Aorta (tissue), 5 donors: ENCODE measurements at places on chromosomes 5 and 9.
A peak's percentile ranks its signal among the peaks of the same experiment; 100 is the strongest.

GRCh38 chr9:72292256-72292682 lies 72.7 kb downstream of the ZFAND5 start:
- no peak overlapping the region for H3K4me3 ChIP-seq
- no peaks in the 10 kb centered on the region for H3K27me3 ChIP-seq
- DNase-seq = no peak
- no peak overlapping the region for H3K27ac ChIP-seq
- no peaks in the 10 kb centered on the region for H3K36me3 ChIP-seq

GRCh38 chr5:142235870-142236672 lies 88.8 kb downstream of the SPRY4 start:
- H3K27me3 ChIP-seq = no peaks in the 10 kb centered on the region
- H3K4me1 ChIP-seq = no peaks in the 10 kb centered on the region

DNA sequence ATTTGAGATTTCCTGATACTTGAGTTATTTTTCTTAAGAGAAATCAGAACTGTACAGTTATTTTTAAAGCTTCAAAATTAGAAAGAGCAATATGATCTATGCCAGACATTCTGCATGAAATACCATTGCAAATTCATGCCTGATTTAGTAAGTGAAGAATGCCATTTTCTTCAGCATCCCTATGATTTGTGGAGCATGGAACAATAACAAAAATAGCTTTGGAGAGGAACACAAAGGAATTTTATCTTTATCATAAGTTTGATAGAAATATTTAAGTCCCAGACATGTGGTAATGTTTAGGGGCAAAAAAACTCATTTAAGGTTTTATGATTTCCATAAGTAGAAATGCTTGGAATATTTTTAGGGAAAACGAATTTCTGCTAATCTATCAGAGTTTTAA lies 1863.4 kb downstream of the EFNA5 start:
- no peaks in the 10 kb centered on the region for H3K27me3 ChIP-seq
- H3K4me3 ChIP-seq = no peak overlapping the region
- no peak overlapping the region for H3K27ac ChIP-seq
- DNase-seq = no peak
- no peaks in the 10 kb centered on the region for H3K4me1 ChIP-seq

DNA sequence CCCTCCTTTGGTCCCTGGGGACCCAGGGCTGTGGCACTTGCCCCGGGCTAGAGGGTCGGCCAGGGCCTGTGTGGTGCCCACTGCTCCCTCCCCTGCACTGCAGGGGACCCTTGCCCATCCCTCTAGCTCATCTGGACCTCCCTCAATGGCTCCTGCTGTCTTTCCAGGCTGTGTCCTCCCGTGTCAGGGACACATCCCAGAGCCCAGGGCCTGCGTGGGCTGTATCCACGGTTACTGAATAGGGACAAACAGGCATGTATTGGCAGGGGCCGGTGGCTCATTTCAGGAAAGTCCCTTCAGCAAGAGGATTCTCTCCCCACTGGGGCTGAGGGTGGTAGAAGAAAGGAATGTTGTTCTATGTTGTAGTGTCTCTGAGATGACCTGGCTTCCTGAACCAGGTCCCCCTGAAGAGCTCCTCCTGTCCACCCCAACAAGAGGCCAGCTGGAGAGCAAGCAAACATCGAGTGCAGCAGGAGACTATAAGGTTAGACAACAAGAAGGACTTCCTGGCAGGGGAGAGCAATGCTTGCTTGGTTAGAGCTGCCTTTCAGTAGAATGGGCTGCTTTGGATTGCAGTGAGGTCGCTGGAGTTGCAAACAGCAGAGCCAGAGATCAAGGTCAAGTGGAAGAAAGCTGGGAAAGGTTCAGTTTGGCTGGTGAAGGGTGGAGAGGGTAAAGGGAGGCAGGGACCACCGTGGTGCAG lies 1.0 kb upstream of the CRB2 start:
- DNase-seq = no peak
- H3K4me3 ChIP-seq = no peak overlapping the region
- H3K4me1 ChIP-seq = no peaks in the 10 kb centered on the region
- H3K27ac ChIP-seq = no peak overlapping the region
- no peaks in the 10 kb centered on the region for H3K27me3 ChIP-seq
- no peaks in the 10 kb centered on the region for H3K36me3 ChIP-seq

DNA sequence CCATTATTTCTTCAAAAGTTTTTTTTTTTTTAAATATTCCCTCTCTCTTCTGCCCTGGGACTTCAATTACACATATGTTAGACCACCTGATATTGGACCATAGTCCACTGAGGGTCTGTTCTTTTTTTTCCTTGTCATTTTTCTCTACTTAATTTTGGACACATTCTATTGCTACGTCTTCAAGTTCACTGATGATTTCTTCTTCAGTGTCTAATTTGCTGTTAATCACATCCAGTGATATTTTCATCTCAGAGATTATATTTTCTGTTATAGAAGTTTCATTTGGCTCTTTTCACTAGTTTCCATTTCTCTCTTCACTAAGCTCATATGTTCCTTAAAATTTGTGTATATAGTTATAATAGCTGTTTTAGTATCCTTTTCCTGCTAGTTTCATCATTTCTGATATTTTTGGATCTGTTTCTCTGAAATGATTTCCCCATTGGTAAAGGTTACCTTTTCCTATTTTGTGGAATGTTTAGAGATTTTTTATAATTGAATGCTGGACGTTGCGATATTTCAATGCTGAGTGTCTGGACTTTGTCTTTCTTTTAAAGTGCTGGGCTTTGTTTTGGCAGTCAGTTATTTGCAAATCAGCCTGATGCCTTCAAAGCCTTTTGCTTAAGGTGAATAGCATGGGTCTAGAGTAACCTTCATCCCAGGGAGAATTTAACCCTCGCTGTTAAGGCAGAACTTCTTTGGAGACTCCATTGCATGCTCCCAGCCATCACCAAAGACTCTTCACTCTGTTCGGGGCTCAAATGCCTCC lies 111.8 kb downstream of the TTLL11 start:
- no peak overlapping the region for H3K27ac ChIP-seq
- no peaks in the 10 kb centered on the region for H3K36me3 ChIP-seq
- H3K27me3 ChIP-seq = no peaks in the 10 kb centered on the region
- H3K4me1 ChIP-seq = peaks cover 12% of the 10 kb centered on the region
- H3K4me3 ChIP-seq = no peak overlapping the region
- no peak for DNase-seq

- H3K27ac ChIP-seq = no peak overlapping the region
- H3K4me3 ChIP-seq = no peak overlapping the region
- no peaks in the 10 kb centered on the region for H3K36me3 ChIP-seq
- DNase-seq = no peak
Observed at GRCh38 chr5:59833448-59833847, 60.1 kb downstream of the PDE4D start.

GRCh38 chr5:76256116-76256889 lies 146.8 kb upstream of the IQGAP2 start:
- peak; percentile 58 for DNase-seq
- H3K4me1 ChIP-seq = no peaks in the 10 kb centered on the region
- H3K4me3 ChIP-seq = no peak overlapping the region
- no peaks in the 10 kb centered on the region for H3K36me3 ChIP-seq
- no peaks in the 10 kb centered on the region for H3K27me3 ChIP-seq

DNA sequence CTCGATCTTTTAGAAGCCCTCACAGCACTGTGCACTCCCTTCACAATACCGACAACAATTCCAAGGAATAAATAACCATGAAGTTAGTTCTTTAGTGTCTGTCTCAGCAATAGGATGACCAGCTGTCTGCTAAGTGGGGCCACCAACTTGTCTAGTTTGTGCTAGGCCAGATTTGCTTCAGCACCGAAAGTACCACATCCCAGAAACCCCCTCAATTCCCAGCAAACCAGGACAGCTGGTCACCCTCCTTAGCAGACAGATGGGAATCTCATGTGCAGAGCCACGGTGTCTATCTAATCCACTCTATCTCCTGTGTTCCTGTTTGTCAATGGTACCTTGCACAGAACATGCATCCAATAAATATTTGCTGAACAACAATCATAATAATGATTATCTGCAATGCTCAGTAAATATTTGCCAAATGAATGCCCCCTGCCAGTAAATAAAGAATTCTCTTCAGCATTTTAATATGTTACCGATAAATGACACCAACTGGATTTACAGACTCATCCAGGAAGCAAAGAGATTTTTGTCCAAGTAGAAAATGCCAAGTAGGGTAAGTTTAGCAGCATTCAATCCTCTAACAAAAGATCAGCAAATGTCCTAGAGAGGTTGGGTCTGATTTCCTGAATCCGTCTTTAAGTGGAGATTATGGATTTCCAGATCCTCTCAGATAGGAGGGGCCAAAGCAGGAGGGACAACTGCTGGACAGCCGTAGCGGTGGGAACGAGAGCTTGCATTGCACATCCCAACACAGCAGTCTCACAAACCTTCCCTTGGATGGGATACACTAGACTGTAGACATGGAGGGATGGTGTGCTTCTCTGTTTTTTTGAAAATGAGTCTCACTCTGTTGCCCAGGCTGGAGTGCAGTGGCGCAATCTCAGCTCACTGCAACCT lies 51.9 kb upstream of the ANKRD33B start:
- H3K36me3 ChIP-seq = no peaks in the 10 kb centered on the region
- H3K27ac ChIP-seq = no peak overlapping the region
- no peaks in the 10 kb centered on the region for H3K27me3 ChIP-seq
- DNase-seq = peak; percentile 3
- H3K4me1 ChIP-seq = no peaks in the 10 kb centered on the region

DNA sequence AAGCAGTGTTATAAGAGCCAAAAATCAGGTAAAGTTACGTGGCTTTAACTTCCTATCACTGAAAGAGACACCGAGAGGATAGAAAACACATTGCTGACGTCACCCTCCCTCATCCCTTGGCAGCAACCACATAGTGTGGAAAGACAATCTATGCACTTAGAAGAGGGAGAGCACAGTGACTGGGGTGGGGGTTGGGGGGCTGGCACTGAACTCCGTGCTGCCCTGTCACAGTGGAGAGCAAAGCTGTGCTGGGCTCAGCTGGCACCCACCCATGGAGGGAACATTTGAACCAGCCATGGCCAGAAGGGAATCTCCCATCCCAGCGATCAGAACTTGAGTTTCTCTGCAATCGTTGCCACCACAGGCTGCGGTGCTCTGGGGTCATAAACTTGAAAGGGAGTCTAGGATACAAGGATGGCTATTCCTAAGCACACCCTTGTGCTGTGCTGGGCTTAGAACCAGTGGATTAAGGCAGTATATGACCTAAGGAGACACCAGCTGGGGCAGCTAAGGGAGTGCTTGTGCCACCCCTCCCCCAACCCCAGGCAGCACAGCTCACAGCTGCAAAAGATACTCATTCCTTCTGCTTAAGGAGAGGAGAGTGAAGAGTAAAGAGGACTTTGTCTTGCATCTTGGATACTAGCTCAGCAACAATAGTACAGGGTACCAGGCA lies 73.4 kb downstream of the KIAA0825 start:
- no peaks in the 10 kb centered on the region for H3K4me1 ChIP-seq
- H3K27ac ChIP-seq = no peak overlapping the region
- H3K36me3 ChIP-seq = no peaks in the 10 kb centered on the region
- no peak overlapping the region for H3K4me3 ChIP-seq
- no peaks in the 10 kb centered on the region for H3K27me3 ChIP-seq
